ENCODE measurements at places on chromosomes 1 and 21.

DNA sequence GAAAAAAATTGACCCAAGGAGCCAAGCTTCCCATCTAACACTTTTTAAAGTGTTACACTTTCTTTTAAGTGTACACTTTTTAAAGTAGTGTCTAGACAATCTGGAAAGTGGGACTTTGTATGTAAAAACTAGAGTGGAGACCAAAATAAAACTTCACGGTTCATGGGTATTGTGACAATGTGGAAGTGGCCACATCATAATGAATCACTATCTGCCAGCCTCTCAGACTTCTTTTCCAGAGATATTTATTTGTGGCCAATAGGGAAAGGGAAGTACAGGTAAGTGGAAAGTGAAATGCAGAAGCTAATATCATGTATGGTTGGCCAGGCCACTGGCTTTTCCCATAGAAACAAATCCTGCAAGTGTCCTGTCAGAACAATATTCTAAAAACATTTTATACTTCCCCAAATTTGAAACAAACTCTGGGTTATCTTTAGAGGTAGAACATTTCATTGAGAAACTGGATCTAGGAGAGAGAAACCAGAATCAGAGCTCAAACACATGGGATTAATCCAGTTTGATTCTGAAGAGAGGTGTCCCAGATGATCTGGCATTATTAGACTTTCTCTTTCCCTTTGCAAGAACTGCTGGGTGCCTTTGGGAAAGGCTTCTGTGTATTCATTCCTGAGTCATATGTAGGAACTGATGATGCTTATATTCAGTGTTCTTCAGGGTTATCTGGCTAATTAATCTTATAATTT is 2.0 kb downstream of the TNFSF18 start:
- DNase-seq, result no peak

DNA sequence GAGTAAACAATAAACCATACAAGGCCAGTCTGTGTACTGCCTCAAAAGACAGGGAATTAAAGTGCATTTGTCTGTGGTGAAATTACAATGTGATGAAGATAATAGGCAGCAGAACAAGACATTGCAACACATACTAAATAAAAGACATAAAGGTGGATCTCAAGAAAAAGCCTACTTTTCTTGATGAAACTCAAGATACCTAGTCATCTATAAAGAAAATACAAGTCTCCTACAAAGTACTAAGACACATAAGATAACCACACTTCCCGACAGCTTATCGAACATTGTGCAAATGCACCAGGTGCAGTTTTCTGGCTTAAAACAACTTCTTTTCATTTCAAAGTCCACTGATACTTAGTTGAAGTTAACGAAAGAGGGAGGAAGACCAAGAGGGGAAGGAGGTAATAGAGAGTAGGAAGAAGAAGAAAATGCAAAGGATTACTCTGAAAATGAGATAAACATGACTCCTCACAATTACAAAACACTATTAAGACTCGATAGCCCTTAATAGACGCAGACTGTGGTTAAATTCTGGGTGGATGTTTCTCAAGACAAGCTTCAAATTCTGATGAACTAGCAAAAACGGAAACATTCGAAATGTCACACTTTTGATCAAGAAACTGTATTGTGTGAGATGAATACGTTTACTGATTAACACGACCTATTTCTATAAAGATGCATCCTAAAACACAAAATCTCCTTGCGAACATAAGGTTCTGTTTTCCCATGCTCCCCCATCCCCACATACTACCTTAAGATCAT is 2.0 kb downstream of the HNRNPR start:
- DNase-seq, result no peak

- no peak for DNase-seq
These were observed 391.6 kb downstream of the PBX1 start for GRCh38 chr1:164950541-164950986.

DNA sequence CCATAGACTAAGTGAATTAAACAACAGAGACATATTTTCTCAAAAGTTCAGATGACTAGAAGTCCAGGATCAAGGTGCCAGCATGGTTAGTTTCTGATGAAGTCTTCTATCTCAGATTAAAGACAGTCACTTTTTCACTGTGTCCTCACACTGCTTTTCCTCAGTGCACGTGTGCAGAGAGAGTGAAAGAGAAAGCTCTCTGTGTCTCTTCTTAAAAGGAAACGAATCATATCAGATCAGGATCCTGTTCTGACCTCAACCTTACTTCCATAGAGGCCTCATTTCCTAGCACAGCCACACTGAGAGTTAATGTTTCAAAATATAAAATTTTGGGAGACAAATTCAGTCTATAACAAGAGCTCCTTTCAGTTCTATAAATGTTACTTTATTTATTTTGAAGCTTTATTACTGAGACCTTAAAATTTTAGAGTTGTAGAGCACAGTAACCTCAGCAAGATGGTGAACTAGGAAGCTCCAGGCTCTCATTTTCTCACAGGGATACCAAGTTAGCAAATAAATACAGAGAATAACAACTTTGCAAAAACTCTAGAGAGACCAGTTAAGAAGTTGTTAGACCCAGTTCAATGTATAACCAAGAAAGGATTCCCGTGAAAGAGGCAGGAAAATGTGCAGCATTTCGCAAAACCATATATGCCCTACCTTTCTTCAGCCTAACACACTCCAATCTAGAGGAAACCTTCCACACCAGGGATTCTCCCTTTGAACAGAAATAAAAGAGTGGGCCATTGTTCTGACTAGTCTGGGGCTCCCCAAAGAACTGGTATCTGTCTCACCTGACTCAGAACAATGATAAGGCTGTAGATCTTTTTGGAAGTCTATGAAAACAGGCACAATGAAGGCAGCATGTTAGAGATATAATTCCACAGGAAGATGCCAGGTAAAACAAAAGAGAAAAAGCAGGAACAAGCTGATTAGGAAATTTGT is 372.2 kb downstream of the MRPL39 start:
- DNase-seq, result no peak

- DNase-seq, result no peak
These were observed 11.8 kb upstream of the FMOD start for GRCh38 chr1:203362720-203363025.

- no peak for DNase-seq
These were observed 186.7 kb downstream of the TM2D1 start for GRCh38 chr1:61538228-61538627.

DNA sequence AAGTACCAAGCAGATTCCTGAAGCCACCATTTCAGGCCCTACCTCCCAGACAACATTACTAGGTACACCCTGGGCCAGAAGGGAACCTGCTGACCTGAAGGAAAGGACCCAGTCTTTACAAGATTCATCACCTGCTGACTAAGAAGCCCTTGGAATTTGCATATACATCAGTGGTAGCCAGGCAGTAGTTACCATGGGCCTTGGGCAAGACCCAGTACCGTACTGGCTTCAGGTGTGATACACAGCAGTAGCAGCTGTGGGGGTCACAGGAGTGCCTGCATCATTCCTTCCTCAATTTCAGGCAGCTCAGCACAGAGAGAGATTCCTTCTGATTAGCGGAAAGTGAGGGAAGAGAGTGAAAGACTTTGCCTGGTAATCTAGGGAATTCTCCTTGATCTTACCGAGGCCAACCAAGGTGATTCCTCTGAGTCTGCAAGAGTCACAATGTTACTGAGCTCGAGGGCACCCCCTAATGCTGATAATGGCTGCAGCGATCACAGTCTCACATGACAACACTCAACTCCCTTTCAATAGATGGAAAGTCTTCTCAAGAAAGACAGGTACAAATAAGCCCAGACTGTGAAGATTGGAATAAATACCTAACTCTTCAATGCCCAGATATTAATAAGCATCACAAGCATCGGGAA is 22.0 kb upstream of the UHMK1 start:
- DNase-seq, result no peak
